ENCODE measurements at places on chromosomes 11 and 22.

DNA sequence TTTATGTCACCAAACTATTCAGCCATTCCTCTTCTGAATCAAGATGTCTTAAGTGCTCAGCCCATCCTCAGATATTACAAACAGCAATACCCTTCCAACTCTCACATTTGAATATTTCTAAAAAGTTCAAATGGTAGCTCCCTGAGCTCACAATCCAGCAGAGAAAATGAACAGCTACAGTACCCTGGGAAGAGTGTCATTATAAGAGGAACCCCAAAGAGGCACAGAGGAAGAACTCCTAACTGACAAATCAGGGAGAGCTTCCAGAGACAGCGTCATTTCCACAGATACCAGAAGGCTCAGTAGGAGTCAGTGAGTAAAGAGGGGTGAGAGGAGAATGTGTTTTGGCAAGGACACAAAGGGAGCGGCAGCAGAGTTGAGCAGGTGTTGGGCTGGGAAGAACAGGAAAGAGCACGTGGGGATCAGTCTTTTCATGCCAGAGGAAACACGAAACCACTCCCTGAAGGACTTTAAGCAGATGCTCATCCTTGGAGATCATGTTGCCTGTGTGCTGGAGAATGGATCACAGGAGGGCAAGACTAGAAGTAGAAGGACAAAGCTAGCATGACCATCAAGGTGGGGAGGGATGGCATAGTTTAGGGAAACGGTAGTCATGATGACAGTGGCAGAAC is 4.3 kb downstream of the CLTCL1 start:
- no peak for DNase-seq

DNA sequence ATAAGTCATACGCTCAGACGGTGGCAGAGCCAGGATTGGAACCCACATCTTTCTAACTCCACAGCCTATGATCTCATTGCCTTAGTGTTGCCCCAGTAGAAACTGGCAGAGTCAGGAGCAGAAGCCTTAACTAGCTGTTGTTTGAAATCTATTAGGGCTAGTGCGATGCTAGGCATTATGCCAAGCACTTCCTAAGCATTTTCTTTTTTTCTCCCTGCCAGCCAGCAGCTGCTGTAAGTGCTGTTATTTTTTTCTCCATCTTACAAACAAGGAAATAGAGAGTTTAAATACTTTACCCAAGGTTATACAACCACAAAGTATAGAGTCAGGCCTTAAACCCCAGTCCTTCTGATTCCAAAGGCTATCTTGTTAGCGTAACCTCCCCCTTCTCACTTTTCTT is 161.0 kb upstream of the SORL1-AS1 start:
- no peak for DNase-seq

DNA sequence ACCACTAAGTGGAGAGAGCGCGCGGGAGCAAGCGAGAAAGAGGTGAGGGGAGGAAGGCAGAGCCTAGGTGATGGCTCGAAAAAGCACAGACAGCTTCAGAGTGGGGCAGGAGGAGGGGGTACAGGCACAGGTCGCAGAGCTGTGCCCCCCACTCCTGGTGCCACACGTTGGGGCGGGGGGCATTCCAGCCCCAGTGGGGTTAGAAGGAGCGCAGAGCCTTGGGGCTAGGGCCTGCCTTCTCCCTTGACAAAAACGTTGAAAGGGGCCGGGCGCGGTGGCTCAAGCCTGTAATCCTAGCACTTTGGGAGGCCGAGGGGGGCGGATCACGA is 41.6 kb upstream of the ISX start:
- no peak for DNase-seq

DNA sequence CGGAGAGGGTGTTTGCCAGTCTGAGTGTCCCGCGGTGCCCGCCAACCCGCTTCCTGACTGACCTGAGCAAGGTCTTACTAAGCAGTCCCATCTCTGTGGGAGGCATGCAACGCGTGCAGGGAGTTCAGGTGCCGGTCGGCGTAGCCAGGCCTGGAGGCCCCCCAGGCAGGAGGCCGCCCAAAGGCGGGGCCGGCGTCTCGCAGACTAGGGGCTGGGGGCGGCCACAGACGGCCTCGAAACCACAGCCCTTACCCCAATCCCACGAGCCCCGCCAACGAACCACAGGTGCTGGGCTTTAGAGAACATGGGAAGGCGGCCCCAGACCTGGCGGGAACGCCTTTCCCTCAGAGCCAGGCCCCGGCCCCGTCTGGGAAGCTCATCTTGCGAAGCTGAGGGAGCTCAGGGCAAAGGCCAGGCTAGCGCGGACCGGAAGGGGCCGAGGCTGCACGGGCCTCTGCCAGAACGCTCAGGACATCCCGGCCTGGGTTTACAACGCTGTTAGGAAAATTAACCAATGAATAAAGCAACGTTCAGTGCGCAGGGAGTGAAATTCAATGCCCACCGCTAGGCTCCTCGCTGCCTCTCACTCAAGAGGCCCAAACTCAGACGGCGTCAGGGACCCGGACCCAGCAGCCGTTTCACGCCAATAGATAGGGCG is 2.1 kb upstream of the MTFP1 start:
- no peak for DNase-seq

DNA sequence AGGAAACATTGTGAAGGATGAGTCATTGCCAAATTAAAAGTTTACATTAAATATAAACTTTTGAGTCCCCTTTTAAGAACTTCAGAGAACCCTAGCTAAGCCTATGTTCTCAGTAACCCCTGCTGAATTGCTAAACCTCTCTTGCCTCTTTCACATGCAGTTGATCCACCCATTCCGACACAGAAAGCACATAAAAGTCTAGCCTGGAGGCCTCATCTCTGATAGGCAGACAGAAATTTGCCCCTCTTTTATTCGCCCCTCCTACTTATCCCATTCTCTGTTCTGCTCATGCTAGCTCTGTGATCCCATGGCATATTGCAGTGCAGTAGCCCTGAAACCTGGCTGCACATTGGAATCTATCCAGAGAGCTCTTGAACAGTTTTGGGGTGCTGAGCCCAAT is 58.2 kb upstream of the PDE3B start:
- no peak for DNase-seq

DNA sequence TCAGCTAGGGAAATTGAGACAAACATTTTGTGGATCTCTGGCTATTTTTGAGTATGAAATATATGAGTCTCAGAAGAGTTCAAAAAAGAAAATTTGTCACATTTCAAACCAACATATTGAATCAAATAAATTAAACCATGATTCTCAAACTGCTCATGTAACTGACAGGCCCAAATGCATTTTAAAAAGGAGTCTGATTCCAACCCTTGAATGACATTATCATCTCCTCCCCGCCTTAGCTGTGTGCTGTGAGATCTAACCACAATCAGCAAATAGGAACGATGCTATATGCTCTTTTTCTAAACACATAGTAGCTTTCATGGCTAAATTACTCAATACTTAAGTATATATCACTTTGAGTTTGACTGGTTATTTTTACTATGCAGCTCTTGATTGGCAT is 57.1 kb downstream of the EFCAB6 start:
- no peak for DNase-seq

DNA sequence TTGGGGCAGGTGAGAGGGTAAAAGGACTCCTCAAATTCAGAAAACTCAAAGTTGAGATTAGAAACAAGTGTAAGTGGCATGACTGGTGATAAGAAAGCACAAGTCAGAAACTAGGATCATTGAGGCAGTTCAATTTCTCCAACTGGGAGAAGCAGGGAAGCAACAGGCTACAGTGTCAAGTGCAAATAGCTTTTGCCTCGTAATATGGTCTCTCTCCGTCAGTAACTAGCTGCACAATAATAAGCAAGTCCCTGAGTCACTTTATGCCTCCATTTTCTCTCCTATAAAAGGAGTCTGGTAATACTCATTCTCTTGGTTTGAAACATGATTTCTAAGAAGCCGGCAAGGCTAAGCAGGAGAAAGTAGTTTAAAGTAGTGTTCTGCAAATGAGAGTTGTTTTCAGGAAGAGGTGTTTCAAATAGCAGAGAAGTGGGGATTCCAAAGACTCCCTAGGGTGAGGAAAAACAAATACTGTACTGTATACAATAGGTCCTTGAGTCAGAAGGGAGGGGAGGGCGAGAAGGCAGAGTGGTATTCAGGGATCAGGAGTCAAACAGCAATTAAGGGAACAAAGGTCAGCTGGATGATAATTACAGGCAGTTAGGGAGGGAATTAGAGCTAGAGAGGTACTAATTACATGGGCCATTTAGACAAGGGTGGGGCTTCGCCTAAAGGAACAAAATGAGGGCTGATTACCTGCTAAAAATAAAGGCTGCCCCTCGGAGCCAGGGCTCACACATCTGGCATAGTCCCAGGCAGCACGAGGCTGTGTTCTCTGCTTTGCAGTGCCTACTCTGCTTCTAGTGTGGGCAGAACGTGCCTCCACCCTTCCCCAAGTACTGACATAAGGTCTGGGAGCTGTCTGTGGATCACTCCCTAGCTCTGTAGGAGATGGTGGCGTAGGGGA is 96.0 kb upstream of the BDNF start:
- no peak for DNase-seq

DNA sequence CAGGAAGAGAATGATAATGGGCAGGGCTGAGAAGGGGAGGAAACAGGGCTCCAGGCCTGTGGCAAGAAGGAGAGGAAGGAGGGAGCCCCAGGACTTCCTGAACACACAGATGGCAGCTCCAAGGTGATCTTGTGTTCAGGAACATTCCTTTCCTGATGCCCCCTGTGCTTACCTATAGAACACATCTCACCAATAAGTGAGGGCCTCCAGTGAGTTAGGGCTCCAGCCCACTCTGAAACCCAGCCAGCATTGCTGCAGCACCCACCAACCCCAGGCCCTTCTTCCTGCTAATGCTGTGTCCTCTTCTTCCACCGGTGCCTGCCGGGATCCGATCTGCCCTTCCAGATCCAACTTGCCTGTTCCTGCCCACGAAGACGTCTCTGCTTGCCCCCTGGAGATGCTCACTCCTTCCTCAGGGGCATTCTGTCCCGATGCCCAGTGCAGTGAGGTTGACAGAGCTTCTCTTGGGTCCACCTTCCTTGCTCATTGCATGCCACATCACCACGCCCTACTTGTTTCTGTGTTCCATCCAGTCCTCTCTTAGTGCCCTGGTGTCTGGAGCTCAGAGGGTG is 17.4 kb downstream of the ANKK1 start:
- DNase-seq, result no peak

GRCh38 chr11:47373876-47374719 is 4.2 kb downstream of the SPI1 start:
- peak; percentile 21 for DNase-seq

GRCh38 chr11:99911116-99911515 is 776.0 kb upstream of the ARHGAP42 start:
- no peak for DNase-seq

DNA sequence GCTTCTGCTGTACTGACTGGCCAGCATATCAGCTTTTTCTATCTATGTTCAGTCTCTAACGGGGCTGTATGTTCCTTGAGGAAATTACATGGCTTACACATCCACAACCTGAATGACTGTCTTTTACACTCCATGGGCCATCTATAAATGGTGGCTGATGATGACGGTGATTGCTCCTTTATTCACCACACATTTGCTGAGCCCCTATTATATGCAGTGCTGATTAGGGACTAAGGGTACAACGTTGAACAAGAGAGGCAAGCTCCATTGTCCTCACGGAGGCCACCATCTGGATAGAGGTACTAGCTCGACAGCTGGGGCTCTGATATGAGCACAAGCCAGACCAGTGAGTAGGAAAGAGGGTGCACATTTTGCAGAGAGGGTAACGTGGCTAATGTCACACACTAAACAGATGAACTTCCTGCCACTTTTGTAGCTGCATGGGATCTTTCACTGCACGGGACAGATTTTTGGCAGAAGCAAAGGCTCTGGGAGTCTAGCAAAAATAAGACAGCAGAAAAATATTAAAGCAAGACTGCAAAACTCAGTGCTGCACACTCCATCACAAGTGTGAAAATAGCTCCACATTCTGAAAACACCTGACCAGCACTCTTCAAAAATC is 30.6 kb downstream of the DRD2 start:
- DNase-seq, result no peak

- no peak for DNase-seq
Measured at GRCh38 chr11:61075891-61076290, 26.4 kb upstream of the CD5 start.

- DNase-seq, result no peak
Measured at GRCh38 chr22:37455896-37456295, 28.6 kb upstream of the ELFN2 start.

DNA sequence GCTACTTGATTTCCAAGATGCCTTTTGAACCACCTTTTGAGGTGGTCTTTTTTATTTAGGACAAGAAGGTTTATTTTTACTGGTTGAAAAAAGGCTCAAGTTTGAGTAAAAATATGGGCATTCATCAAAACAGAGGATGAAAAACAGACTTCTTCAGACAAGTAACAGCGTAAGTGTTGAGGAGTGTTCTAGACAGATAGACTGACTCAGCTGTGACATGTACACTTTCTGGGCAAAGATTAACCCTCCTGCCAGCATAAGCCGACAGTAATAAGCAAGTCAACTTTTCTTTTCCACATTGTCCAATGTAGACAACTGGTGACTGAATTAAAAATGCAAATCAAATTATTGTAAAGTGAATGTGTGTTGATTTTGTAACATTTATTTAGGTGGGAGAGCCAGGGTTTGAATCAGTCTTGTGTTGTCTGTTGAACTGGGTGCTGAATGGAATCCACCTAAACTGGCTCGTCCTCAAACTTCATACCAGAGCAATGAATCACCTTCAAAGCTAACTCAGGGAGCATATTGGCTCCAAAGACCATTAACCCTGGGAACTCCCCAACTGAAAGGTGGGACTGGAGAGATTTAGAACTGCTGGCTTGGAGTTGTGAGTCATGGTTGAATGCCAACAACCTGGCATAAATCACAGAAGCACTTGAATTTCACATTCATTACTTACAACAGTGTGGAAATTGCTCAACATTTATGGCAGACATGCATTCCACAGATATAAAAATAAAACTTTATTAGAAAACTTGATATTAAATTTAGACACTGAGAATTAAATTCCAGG is 377.0 kb downstream of the ETS1 start:
- DNase-seq, result peak; percentile 93

DNA sequence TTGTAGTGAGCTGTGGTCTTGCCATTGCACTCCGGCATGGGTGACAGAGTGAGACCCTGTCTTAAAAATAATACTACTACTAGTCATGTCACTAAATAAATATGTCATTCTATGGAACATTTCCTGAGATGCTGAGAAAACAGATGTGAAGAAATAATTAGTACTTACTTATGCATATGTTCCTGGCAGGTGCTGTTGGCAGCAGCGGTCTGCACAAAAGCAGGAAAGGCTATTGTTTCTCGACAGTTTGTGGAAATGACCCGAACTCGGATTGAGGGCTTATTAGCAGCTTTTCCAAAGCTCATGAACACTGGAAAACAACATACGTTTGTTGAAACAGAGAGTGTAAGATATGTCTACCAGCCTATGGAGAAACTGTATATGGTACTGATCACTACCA is 8.8 kb downstream of the ARCN1 start:
- no peak for DNase-seq

DNA sequence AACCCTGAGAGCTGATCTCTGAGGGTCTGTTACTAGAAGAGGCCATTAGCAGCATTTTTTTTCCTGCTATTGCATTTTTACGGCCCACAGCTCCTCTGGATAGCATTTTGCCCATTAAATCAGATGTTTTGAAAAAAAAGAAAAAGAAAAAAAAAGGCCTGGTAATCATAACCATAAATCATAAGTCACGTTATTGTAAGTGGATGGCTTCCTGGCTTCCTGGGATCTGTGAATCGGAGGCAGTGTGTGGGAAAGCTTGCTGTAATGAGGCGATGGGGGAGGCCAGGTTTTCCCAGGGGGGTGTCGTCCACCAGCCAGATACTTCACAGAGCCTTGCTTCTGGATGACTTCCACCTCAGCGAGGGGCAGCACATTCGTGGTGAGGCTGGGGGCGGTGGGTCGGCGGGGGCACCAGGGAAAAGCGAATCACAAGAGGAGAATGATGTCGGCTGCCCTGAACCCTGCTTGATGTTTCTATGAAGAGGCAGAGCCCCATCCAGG is 106.5 kb upstream of the SYT13 start:
- DNase-seq, result no peak

- no peak for DNase-seq
Measured at GRCh38 chr11:126624506-126624905, 269.0 kb downstream of the ST3GAL4 start.

All from fibroblast of skin of left biceps (primary cell).